Esophagus squamous epithelium (tissue), 5 donors: ENCODE measurements at places on chromosomes 11 and 22. TPM values are rescaled to one million over a fixed set of nuclear protein-coding genes. Genes with fewer than 3 reads are reported as not detected.

- DNase-seq = no peak
Measured at GRCh38 chr11:92845390-92845789, 124.1 kb upstream of the MTNR1B start.

- no peak for DNase-seq
Measured at GRCh38 chr11:34748036-34748435, 127.1 kb downstream of the EHF start.

GRCh38 chr11:68798221-68798813 lies 43.4 kb downstream of the CPT1A start:
- DNase-seq = no peak

DNA sequence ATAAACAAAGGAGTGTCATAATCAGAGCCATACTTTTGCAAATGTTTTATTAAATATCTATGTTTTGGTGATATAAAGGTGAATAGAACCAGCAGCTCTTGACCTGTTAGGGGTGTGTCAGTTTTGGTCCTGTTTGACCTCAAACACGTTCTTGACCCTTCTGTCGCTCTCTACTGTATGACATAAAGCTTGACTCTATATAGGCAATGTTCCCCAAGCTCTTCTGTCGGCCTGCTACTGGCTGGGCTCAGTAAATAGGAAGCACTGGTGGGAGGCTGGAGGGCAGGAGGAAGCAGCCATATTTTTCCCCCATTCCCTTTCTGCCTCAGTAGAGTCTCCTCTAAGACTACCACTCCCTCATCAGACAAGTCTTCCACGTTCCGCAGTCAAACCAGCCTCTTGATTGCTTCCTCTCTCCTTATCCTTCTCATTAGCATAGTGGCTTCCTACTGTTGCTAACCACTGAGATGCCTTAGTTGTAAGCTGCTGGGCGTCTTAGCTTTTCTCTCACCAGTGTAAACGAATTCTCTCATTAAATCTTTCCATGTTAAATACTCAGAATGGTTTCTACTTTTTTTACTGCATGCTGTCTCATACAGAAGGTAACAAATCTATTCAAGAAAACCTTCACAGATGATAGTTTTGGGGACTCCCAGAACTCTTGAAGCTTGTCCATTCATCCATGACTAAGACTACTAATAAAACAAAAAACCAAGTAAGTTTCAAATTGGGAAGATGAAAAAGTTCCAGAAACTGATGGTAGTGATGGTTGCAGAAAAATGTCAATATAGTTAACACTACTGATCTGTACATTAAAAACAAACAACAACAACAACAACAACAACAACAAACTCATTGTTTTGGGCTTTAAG lies 3.3 kb downstream of the NPAT start:
- no peak for DNase-seq

Gene BARX2
- 45.2 TPM for total RNA-seq

Gene PGR
- total RNA-seq = 1.3 TPM
